ENCODE measurements at places on chromosomes 7 and 10.

DNA sequence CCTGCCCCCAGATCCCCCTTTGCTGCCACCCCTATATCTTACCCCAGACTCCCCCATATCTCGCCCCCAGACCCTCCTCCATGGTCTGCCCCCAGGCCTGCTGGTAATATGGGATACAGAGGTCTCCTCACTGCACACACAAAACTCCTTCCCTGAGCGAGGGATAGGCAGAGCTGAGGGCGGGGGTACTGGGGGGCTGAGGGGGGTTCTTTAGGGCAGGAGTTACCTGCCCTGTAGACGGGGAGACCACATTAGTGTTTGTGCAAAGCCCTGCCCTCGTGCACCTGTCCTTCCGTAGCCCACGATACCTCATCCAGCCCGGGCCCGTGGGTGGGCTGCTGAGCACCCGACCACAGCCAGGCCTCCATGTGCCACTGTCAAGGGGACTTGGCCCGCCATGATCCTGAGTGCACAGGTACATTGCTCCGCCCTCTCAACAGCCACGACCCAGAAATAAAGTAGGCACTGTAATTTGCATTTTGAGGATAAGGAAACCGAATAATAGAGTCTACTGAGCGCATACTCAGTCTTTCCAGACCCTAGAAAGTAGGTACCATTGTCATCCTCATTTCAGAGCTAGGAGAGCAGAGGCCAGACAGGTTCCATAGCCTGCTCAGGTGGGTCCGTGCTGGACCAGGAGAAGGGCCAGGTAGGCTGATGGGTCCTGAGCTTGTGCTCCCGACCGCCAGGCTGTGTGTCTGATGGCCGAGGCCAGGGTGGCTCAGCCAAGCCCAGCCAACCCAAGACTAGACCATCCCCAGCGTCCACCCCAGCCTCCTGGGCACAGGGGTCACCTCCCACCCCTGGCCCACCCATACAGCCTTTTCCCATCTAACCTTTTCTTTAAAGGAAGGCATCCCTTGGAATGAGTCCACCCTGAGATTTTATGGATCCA lies 115.2 kb downstream of the LHPP start:
- no peak for DNase-seq

GRCh38 chr10:109191341-109191740 lies 732.0 kb downstream of the XPNPEP1 start:
- no peak for DNase-seq

DNA sequence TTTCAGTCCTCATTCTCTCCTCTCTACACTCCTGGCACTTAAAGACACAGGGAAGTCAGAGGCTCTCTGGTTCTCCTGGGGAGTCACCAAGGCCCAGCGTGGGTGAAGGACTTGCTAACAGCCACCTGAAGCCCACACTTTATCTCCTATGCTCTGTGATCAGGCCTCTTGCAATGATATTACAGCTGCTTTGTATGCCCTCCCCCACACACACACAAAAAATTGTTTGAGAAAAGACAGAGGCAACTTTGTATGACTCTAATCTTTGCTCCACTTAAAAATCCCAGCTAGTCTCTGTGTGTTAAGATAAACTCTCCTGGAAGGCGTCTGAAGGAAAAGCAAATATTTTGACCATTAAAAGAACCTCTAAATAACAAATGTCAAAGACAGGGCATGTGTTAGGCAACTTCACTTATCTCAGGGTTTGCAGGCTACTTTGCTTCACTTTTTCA lies 507.2 kb downstream of the TNS3 start:
- no peak for DNase-seq

DNA sequence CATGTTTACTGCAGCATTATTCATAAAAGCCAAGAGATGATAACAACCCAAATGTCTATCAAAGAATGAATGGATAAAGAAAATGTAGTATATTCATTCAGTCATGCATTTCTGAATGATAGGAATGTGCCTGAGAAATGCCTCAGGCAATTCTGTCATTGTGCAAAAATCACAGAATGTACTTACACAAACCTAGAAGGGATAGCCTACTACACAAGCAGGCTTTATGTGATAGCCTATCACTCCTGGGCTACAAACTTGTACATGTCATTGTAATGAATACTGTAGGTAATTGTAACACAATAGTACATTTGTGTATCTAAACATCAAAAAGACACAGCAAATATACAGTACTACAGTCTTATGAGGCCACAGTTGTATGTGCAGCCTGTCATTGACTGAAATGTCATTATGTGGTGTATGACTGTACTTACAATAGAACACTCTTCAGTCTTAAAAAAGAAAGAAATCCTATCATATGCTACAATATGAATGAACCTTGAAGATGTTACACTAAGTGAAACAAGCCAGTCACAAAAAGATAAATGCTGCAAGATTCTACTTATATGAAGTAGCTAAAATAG lies 141.8 kb upstream of the GPR22 start:
- DNase-seq: no peak

- DNase-seq: no peak
Observed at GRCh38 chr7:141246426-141246825, 172.6 kb downstream of the TMEM178B start.

GRCh38 chr10:77514870-77515269 lies 122.7 kb downstream of the KCNMA1 start:
- DNase-seq: no peak

DNA sequence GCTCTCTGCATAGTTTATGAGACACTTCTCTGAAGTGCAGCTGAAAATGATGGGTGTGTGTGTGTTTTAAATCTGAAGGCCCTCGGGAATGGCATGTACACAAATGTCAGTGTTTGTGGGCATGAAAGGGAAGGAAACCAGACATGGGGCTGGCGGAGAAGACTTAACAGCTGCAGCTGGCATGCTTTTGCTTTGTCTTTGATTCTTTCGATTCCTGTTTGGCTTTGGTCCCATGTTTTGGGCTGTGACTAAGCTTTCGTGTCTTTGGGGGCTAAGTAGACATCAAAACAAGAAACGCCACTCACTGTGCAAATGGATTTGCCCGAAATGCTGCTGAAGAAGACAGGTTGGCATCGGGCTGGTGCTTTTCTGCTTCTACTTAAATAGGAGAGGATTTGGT lies 179.3 kb downstream of the PFKFB3 start:
- peak; percentile 12 for DNase-seq

GRCh38 chr7:97580205-97580604 lies 151.7 kb upstream of the TAC1 start:
- DNase-seq: no peak

GRCh38 chr7:79436378-79436777 lies 17.1 kb downstream of the MAGI2 start:
- no peak for DNase-seq

DNA sequence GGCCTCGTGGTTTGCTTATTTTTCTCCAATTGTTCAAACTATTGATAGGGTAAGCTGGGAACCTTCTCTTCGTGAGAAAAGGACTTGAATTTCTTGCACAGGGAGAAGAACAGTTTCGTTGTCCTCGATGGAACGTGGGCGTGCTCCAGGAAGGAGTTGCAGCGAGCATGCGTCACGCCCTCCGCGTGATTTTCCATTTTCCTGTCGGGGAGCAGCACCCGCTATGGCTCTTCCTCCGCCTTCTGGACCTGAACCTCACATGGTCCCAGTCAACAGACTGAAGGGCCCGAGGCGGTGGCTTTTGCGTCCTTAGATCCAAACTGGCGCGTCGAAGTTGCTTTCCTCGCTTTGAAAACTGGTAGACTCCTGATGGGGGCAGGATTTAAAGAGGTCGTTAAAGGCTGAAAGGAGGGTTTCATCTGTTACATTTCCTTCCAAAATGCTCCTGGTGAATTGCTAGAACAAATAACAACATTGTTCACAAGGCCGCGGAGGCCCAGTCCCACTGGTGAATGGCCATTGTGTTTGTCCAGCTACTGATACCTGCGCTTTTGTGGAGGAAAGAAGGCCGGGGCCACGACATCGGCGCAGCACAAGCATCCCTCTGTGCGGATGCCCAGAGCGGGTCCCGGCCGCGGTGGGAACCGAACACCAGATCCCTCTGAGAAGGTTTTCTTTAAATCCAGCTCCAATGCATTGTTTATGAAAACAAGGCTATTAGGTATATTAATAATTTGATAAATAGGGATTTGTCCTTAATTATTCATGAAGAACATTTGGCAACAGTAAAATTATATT lies 75.9 kb downstream of the EBF3 start:
- DNase-seq: no peak

- DNase-seq: peak; percentile 97
Observed at GRCh38 chr10:99619851-99620710, at the start of gene SLC25A28. Gene SLC25A28, minus strand, starts transcription at chr10:99620439. Its CDS starts 104 bp downstream, at chr10:99620335.

- DNase-seq: no peak
Observed at GRCh38 chr7:25481891-25482290, 253.6 kb upstream of the NPVF start.

GRCh38 chr10:11798845-11799735 lies 24.1 kb upstream of the PROSER2 start:
- DNase-seq: no peak

GRCh38 chr7:76338298-76339084 lies 20.3 kb downstream of the YWHAG start:
- no peak for DNase-seq

- DNase-seq: no peak
Observed at GRCh38 chr10:72020914-72021809, 57.0 kb downstream of the CHST3 start.

DNA sequence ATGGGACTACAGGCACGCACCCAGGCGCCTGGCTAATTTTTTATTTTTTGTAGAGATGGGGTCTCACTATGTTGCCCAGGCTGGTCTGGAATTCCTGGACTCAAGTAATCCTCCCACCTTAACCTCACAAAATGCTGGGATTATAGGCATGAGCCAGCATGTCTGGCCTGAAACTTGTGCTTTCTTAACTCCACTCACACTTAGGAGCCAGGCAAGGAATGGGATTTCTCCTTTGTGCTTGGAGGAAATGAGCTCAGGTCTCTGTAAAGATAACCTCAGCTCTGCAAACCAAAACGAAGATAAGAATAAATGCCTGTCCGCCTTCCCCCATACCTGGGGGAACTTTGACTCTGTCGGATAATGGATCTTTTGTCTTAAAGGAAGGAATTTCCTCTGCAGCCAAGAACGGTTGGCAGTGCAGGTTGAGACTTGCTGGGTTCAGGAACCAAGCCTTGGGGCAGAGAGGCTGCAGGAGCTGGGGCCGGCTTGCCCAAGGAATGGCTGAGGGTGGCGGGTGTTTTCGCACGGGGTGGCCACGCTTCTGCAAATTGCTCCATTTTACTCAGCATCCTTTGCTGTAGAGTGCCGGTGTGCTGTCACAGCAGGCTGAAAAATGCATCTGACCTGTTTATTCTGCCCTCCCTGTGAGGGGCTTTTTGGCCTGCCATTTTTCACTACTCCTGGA lies 174.2 kb downstream of the KIAA1217 start:
- DNase-seq: no peak

DNA sequence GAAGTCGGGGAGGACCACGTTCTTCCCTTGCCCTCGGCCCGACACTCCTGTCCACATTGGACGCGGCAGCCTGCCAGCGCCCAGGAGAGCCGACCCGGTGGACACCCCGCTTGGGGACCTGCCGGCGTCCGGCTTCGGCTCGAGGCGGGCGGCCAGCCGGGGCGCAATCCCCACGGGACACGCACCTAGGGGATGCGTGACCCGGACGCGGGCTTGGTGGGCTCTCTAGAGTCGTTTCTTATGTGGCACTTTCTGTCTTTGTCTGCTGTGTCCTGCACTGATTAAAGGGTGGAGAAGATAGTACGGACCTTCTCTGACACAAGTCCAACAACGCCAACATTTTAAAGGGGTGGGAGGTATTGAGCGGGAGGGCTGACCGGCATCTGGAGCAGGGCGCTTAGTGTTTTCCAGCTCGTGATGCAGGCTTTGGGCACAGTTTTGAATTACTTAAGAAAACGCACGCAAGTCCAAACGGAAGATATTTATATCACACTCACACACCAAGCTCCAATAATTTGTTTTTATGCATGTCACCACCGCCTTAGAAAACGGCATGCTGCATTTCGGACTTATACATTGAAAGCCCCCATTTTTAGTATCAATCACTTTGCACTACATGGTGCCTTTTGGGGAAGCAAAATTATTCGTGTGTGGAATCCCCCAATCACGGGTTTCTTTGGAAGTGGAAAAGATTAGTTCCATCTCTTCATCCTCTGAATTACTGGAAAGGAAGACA lies 3.9 kb upstream of the SPAG6 start:
- peak; percentile 17 for DNase-seq

GRCh38 chr7:77791956-77792355 lies 6.3 kb downstream of the TMEM60 start:
- no peak for DNase-seq

DNA sequence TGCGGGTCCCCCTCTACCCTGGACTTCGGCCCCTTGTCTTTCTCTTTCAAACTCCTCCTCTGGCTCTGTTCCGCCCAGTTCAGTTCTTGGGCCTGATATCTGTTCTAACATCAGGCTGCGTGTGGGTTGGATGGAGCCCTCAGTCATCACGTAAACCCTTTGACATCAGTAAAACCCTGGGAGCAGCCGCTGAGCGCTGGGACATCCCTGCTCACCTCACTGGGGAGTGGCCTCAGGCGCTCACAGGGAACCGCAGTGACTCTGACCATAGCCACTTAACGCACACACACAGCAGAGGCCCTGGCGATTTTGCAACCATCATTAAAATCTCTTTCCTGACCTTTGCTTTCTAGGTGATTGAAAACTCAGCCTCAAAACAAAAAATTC lies 113.3 kb downstream of the CYTH3 start:
- no peak for DNase-seq

DNA sequence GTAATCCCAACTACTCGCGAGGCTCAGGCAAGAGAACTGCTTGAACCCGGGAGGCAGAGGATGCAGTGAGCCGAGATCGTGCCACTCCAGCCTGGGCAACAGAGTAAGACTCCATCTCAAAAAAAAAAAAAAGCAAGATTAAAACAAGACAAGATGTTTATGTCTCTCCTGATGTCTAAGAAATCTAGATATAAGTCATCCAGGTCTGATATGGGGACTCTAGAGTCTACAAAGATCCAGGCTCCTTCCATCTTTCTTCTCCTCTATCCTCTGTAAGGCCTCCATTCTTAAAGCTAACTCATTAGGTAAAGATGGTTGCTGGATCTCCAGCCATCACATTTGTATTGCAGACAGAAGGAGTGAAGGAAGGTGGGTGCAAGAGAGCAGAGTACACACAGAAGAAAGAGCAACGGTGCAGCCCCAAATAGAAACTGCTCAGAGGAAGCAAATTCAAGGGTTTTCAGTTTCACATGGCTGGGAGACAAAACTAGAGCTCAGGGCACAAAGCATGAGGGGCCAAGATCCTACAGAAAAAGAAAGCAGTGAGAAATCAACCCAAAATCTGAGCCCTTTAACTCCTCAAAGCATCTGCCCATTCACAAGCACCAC lies 57.6 kb downstream of the USP6NL start:
- no peak for DNase-seq

GRCh38 chr10:3902809-3903410 lies 117.9 kb upstream of the KLF6 start:
- DNase-seq: peak; percentile 11
